ENCODE measurements at places on chromosomes 13 and 19. TPM values are rescaled to one million over a fixed set of nuclear protein-coding genes. Genes with fewer than 3 reads are reported as not detected.
A peak's percentile ranks its signal among the peaks of the same experiment; 100 is the strongest.

- ATAC-seq: no peak
Observed at GRCh38 chr13:25871389-25872125, 180.3 kb downstream of the SHISA2 start.

DNA sequence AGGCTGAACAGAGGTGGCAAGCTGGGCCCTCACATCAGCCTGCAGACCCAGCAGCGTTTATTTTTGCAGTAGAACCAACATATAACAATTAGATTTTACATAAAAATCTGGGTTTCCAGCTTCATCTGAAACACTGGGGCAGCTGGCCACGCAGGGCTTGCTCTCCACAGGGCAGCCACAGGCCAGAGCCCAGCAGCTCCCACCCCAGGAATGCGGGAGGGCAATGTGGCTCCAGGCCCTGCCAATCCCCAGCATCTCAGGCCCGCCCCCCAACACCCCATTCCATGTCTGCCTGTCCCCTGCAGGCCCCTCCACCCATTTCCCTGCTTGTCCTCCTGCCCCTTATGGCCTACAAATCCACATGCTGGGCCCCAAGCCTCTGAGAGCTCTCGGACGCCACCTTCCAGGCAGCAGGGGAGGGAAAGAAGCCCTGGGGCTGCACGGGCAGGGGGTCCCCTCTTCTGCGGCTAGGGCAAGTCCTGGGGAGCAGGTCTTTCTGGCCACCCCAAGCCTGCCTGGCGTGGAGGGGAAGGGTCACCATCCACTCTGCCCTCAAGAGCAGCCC, 15.0 kb upstream of the VSTM2B start:
- no peak for ATAC-seq

GRCh38 chr13:114339857-114340534, 25.7 kb downstream of the CHAMP1 start:
- no peak for ATAC-seq

- ATAC-seq: no peak
Observed at GRCh38 chr13:107824635-107825034, 390.7 kb downstream of the LIG4 start.

DNA sequence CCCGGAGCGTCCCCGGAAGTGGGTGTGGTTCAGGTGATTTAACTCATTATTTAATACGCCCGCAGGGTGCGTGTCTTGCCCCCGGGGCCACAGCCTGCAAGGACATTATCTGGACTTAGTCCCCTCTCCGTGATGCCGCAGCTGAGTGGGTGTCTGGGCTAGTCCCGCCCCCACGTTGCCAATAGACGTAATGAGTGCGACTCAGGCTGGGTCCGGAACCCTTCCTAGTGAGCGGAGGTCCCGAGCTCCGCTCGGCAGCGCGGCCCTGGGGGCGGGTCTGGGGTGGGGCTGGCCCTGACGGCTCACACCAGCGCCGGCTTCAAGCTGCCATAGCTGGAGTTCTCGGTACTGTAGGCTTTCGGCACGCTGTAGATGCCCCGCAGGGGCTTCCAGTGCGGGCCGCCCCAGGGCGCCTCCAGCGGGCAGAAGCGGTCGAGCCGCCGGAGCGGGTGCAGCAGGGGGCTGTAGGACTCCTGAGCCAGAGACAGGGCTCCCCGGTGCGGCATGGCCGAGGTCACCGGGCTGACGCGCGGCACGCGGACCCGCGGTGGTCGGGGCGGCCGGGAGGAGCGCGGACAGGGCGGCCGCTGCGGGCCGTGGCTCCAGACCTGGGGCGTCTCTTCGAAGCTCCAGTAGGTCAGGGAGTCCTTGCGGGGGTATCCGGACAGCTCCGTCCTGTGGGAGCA, 918 bp upstream of the LHB start:
- peak; percentile 76 for ATAC-seq

QPCTL gene
- 4.8 TPM for total RNA-seq

KLHL1 gene
- 14.5 TPM for total RNA-seq

DNA sequence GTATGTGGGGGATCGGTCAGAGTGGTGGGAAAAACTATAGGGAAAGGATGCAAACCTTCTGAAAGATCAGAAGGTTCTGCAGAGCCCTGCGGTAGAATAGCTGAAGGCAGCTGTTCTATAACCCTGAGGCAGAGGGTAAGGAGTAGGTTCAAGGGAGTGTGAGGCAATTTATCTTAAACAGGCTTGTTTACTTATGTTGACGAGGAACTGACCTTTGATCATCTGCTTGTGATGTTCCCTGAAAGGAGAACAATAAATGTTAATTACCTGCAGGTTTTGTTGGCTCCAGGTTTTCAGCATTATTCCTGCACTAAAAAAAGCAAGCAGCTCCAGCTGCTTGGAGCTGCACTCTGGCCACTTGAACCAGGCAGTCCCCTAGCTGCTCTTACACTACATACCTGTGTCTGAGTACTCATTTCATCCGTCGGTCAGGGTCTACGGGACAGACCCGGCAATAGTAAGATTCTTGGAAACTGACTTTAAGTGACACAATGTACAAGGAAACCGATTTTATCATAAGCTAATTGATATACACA, 202.1 kb downstream of the TBC1D4 start:
- no peak for ATAC-seq

DNA sequence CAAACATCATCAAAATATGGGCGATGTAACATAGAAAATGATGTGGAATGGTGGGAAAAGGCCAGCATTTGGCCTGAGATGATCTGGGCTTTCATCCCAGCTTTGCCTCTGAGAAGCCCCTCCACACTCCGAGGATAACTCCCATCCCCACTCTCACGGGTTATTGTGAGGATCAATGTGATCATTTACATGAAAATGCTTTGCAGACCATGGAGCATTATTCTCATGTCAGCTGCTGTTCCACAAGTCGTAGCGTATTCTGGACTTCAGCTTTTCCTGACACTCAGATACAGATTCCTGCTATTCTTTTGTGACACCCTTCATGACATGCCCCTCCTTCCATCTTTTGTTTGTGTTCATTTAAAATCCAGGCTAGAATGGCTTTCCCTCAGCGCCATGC, 86.5 kb downstream of the NUFIP1 start:
- ATAC-seq: no peak

HIF3A gene
- 3.4 TPM for total RNA-seq

TTC9B gene
- total RNA-seq: 10.8 TPM

GRCh38 chr13:44768775-44769581, 192.8 kb upstream of the TSC22D1 start:
- no peak for ATAC-seq

DACH1 gene
- 39.9 TPM for total RNA-seq

DNA sequence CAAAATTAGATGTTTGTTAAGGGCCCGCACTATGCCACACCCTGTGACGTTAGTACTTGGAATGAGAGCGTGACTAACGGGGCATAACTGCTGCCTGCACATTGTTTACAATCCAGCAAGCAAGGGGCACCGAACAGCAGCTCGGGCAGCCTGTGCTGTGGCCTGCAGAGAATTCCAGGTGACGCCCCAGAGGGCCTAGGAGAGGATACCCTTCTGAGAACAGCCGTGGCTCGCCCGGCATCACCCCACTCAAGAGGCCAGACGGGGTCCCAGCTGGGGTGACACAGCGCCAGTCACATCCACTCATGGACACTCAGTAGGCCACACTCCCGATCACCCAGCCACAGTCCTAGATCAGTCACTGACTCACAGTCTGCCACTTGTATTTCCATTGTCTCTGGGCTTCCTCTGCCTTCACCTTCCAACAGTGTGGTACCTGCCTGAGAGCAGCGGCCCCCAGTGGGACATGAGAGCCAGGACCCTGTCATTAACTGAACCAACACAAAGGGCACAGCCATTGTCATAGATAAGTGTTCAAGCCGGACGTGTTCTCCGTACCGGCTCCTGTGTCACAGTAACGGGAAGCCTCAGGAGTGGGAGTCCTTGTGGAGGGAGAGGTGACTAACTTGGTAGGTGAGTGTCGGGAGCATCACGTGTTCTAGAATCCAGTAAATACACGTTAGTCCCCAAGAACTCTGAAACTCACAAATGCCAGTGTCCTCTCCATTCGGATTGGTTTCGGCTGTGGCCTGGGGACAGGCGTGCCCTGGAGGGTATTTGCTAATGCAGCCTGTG, 7.5 kb downstream of the ZNF331 start:
- peak; percentile 29 for ATAC-seq

ZNF486 gene
- total RNA-seq: 1.8 TPM

IGFL2 gene
- total RNA-seq: 247 TPM

- no peak for ATAC-seq
Observed at GRCh38 chr13:73088332-73088935, 29.6 kb downstream of the KLF5 start.

- no peak for ATAC-seq
Observed at GRCh38 chr13:73939071-73939380, 195.2 kb downstream of the KLF12 start.

DNA sequence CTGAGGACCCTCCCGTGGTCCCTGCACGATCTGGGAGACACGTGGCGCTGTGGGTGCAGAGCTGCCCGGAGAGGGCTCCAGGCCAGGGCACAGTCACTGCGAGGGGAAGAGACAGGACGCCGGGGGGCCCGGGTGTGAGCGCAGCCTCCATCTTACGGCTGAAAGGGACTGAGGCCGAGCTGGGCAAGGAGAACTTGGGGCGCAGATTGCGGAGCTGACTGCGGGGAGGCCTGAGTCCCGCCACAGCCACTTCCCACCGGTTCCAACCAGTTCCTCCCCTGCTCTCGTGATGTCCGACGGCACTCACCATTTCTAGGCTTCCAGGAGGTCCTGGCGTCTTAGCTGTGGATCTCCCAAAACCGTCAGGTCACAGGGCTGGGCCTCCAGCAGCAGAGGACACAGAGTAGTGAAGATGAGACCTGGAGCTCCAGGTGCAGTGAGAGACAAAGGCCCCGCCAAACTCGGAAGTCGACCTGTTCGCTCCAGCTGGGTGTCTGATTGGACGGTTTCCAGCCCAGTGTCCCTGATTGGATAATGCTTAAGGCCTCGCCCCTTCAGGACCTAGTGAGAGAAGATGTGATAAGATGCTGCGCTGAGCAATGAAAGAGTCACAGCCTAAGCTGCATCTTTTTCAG, 4.8 kb upstream of the ZNF253 start:
- ATAC-seq: no peak

DNA sequence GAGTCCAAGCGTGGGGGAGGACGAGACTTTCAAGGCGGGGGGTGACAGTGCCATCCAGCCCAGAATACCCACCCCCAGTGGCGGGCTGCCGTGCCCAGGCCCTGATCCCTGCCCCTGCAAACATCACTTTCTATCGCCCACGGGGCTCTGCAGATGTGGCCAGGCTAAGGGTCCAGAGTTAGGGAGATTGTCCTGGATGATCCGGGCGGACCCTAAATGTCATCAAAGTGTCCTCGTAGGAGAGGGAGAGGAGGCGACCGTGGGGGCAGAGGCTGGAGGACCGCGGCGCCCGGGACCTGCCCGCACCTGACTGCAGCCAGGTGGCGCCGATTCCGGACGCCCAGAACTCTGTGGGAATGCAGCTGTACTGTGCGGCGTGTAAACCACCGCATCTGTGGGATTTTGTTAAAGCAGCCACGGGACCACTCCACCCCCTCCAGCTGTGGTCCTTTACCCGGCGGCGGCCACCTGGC, 32.4 kb downstream of the GJA3 start:
- peak; percentile 23 for ATAC-seq

DNA sequence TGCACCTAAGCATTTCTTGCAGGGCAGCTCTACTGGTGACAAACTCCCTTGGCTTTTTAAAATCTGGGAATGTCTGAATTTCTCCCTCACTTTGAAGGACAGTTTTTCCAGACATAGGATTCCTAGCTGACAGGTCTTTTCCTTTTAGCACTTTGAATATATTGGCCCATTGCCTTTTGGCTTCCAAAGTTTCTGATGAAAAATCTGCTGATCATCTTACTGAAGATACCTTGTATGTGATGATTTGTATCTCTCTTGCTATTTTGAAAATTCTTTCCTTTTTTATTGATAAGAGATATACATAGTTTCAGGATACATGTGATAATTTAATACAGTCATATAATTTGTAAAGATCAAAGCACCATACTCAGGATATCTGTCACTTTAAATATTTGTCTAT, 211.1 kb downstream of the ZIC5 start:
- ATAC-seq: no peak

VSTM2B gene
- 6.8 TPM for total RNA-seq

GRCh38 chr13:48437371-48437770, 24.5 kb upstream of the LPAR6 start:
- ATAC-seq: peak; percentile 40

- peak; percentile 46 for ATAC-seq
Observed at GRCh38 chr13:30616927-30617314, 799 bp upstream of the USPL1 start.

- ATAC-seq: no peak
Observed at GRCh38 chr13:76542176-76542575, 344.0 kb downstream of the KCTD12 start.

DNA sequence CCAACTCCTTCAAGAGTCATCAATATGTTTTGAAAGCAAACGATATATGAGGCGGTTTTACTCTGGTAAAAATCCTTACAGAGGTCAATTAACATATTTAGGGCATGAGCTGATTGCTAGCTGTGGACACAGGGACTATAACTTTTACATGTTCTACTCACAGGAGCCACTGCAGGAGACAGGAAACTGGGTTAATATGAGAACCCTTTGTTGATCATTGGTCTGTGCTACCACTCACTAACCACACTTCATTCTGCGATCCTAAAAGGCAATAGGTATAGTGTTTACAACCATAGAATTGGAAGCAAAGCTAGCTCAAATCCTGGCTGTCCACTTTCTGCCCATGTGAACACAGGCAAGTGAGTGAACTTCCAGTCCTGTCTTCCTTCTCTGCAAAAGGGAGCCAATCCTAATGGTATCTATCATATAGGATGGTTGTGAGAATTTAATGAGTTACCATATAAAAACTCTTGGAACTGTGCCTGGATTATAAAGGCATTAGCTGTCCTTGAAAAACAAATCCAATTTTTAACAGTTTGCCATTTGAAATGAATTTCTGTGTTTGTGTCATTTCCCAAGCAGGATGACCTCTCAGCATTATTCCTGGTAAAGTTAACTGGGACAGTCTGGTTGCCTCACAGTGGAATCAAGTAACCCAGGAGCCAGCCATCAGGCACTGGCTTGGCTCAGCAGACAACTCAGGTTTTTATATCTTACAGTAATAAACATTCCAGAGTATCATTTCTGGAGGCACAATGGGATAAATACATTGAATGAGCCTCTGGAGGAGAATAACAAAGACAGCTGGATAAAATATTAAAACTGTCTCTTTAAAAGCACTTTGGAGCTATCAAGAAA, 29.8 kb upstream of the RAP2A start:
- no peak for ATAC-seq

POU4F1 gene
- total RNA-seq: 0.29 TPM

DNA sequence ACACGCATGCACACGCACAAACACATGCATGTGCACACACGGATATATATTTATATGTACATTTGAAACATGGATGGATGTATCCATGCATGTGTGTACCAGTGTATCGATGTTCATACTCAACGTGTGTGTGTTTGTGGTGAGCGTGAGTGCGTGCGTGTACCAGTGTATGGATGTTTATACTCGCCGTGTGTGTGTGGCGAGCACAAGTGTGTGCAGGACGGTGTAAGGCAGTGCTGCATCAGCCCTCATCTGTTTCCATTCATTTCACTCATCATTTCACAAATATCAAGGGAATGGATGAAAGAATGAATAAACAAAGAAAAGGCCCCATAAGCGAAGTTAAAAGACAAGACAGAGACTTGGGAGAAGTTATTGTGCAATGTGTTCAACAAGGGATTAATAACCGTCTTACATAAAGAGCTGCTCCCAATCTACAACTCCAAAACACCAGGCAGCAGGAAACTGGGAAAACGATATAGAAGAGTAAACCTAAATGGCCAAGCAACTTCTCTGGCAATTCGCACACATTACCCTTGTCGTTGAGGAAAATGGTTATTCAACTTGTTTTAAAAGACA, 21.7 kb upstream of the MIER2 start:
- ATAC-seq: no peak

GRCh38 chr13:109803825-109804224, 17.4 kb upstream of the IRS2 start:
- no peak for ATAC-seq

LATS2 gene
- total RNA-seq: 12.3 TPM

WDR62 gene
- 7.9 TPM for total RNA-seq
